Caki2 (cell line): ENCODE measurements at places on chromosomes 5 and 9. TPM values are rescaled to one million over a fixed set of nuclear protein-coding genes. Genes with fewer than 3 reads are reported as not detected.

GRCh38 chr5:107517185-107518033 is 153.3 kb downstream of the EFNA5 start:
- DNase-seq: no peak

GRCh38 chr5:10715605-10716290 is 45.3 kb downstream of the DAP start:
- no peak for DNase-seq

GRCh38 chr5:128213340-128213739 is 129.8 kb downstream of the SLC12A2 start:
- DNase-seq: peak; percentile 38

DNA sequence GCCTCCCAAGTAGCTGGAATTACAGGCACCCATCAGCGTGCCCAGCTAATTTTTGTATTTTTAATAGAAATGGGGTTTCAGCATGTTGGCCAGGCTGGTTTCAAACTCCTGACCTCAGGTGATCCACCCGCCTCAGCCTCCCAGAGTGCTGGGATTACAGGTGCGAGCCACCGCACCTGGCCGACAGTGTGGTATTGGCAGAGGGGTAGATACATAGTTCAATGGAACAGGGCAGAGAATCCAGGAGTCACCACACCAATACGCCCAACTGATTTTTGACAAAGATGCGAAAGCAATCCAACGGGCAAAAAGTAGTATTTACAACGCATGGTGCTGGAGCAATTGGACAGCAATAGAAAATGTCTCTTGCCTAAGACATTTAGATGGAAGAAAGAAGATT is 164.0 kb upstream of the PPP1R26 start:
- DNase-seq: no peak

DNA sequence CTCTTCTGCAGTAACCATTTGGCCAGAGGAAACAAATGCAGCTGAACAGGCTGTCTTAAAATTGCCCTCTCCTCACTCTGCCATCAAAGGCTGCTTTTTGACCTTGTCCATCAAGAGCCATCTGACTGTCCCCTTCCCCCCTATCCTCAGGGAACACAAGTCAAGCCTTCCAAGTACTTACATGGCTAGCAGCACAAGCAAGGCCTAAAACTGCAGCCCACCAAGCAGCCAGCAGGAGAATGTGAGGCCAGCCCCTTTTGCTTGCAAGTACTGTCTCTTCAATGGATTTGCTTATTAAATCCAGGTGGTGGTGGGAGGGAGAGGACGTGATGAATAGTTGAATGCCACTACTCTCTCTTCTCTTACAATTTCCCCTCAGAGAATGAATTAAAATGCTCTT is 83.5 kb downstream of the HTR1A start:
- DNase-seq: no peak

DNA sequence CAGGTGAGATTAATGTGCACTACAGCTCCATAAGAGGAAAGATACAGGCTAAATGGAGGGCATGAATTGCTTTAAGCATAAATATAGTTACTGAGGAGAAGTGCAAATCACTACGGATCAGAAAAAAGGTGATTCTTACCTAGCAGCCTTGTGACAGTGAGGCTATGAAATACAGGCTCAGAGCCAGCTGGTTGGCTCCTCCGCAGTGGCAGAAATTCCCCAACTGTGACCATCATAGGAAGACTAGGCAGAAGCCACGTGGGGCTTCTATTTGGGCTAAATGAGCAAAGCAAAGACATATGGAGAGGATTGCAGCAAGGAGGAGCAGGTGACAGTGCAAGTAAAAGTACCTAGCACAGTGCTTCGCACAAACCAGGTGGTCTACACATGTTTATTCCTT is 40.5 kb downstream of the CDO1 start:
- DNase-seq: no peak

DNA sequence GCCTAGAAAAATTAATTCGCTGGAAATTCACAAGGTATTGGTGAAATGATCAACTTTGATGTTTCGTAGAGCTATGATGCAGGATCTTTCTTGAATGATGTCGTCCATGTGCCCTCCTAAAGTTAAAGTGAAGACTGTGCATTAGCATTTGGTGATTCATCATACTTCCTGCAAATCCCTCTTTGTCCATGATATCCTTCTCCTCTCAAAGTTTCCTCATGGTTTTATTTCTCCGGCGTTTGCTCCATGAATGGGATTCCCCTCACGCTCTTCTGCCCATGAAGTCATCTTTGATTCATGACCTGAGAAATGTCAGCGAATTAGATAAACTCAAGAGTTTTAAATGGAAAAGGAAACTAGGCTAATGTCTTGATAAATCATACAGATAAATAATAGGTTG is 372.7 kb downstream of the PSAT1 start:
- DNase-seq: peak; percentile 38

DNA sequence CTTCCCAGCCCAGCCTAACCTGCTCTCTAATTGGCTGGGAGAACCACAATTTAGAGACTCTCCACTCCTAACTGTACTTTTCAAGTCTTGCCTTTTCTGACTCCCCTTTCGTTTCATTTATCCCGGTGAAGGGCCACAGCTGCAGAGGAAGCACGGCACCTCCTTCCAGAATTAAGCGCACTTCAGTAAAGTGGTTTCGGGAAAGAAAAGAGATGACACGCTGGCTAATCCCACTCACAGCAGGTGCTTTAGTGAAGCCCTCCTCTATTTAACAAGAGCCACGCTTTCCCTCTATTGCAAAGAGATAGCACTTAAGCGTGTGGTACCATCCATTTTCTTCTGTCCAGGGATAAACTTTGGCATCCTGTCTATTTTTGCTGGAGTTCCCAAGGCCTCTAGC is 4.8 kb downstream of the DNAH5 start:
- no peak for DNase-seq

- DNase-seq: no peak
These were observed 151.1 kb downstream of the MPDZ start for GRCh38 chr9:13128266-13128860.

- DNase-seq: no peak
These were observed 47.2 kb downstream of the CMYA5 start for GRCh38 chr5:79736528-79737514.

DNA sequence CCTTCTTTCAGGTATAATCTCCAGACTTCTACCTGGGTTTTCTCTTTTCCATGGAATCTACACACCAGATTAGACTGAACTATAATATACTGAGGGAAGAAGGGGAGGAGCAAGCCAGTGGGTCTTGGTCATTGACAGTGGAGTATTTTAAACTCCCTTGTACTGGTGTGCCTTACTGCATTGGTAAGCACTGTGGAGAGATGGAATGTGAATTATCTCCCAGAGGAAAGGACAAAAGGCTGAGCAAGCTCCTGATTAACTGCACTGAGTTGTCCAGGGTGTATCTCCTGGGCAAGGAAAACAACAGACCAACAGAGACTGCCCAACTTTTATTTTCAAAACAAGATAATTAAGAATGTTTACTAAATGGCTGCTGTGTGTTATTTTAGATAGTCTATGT is 29.8 kb upstream of the SLCO6A1 start:
- DNase-seq: no peak

GRCh38 chr5:61477788-61478187 is 145.7 kb downstream of the ZSWIM6 start:
- no peak for DNase-seq

DNA sequence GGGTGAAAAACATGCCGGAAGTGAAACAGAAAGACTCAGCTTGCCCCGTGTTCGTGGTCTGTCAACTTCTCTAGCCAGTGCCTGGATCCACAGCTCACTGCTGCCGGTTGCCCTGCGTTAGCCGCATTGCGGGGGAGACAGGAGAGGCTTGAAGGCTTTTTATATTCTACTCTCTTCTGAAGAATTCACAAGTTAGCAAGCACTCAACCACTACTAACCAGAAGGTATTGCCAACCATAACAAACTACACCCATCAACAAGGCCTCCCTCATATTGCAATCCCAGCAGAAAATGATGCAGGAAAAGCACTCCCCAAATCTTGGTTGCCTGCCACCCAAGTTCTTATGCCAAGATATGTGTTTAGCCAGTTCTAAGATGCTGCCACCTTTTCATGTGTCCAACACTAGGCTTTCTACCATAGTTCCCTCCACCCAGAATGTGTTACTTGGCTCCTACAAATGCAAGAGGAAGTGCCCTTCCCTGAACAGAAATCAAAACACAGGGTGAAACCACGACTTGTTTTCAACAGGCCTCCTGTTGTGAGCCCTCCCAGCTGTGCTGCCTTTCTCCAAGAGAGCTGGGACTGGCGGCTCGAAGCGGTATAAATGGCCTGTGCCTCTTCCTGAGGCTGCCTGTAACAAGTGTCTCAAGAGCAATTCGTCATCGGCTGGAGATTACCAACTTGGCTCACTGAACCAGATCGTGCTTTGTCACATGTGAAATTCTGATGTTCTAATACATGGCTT is 129.0 kb downstream of the SNX18 start:
- DNase-seq: peak; percentile 79

PHF24 gene
- 0.07 and 0.20 TPM in 2 replicates for total RNA-seq

BTNL3 gene
- not detected in 2 replicates for total RNA-seq

CARD9 gene
- total RNA-seq: 2.7 and 2.9 TPM in 2 replicates

MEIKIN gene
- total RNA-seq: not detected in 2 replicates

SLIT3 gene
- total RNA-seq: 12.5 and 21.9 TPM in 2 replicates

AJM1 gene
- total RNA-seq: 1.3 and 1.7 TPM in 2 replicates

CDKN2B-AS1 gene
- total RNA-seq: not detected in 2 replicates

PCDHGC5 gene
- total RNA-seq: not detected in 2 replicates

PCDHB8 gene
- total RNA-seq: not detected in 2 replicates

ANGPTL2 gene
- 1.0 and 1.1 TPM in 2 replicates for total RNA-seq

HDAC3 gene
- total RNA-seq: 89.9 and 114 TPM in 2 replicates

SH2D3C gene
- not detected in 2 replicates for total RNA-seq

PNPLA7 gene
- total RNA-seq: 0.09 and 0.98 TPM in 2 replicates

ZFP2 gene
- 5.5 TPM in 1 of 2 replicates, not detected in the other for total RNA-seq

RFK gene
- total RNA-seq: 33.7 and 35.3 TPM in 2 replicates
